ENCODE measurements at places on chromosomes 12 and 14. TPM values are rescaled to one million over a fixed set of nuclear protein-coding genes. Genes with fewer than 3 reads are reported as not detected.

DNA sequence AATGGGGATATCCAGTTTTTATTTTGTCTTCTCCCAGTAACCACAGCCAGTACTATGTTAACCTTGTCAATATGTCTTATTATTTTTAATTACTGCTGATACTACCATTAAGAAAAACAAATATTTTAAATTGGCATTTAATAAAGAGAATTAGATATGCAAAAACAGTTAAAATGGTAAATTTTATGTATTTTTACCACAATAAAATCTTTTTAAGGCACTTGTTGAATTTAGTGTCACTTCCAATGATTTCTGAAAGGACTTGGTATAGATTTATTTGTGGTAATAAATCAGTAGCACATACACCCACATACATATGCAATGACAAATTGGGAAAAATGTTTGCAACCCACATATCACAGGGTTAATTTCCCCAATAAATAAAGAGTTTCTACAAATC lies 14.0 kb downstream of the CDKN1B start:
- no peak overlapping the region for H3K27ac ChIP-seq
- H3K4me1 ChIP-seq: peaks cover 50% of the 10 kb centered on the region
- no peaks in the 10 kb centered on the region for H3K36me3 ChIP-seq
- no peak for DNase-seq
- H3K27me3 ChIP-seq: no peaks in the 10 kb centered on the region
- H3K4me3 ChIP-seq: no peak overlapping the region

- H3K27ac ChIP-seq: no peak overlapping the region
- no peaks in the 10 kb centered on the region for H3K27me3 ChIP-seq
- H3K4me1 ChIP-seq: no peaks in the 10 kb centered on the region
- no peak for DNase-seq
- no peak overlapping the region for H3K4me3 ChIP-seq
Observed at GRCh38 chr14:25699981-25700380, 650.0 kb upstream of the STXBP6 start.

- no peaks in the 10 kb centered on the region for H3K4me1 ChIP-seq
- H3K27me3 ChIP-seq: no peaks in the 10 kb centered on the region
- no peak for DNase-seq
- H3K4me3 ChIP-seq: no peak overlapping the region
- H3K36me3 ChIP-seq: no peaks in the 10 kb centered on the region
- no peak overlapping the region for H3K27ac ChIP-seq
Observed at GRCh38 chr12:120814203-120814902, 88.7 kb downstream of the ACADS start.

- no peaks in the 10 kb centered on the region for H3K4me1 ChIP-seq
- peaks cover 11% of the 10 kb centered on the region for H3K36me3 ChIP-seq
- H3K4me3 ChIP-seq: no peak overlapping the region
- H3K27me3 ChIP-seq: no peaks in the 10 kb centered on the region
- no peak overlapping the region for H3K27ac ChIP-seq
Observed at GRCh38 chr12:131988054-131988796, 38.5 kb downstream of the EP400 start.

The INHBC gene
- not detected for total RNA-seq

Data from Panc1 (cell line).